ENCODE measurements at places on chromosomes 2 and 18.

DNA sequence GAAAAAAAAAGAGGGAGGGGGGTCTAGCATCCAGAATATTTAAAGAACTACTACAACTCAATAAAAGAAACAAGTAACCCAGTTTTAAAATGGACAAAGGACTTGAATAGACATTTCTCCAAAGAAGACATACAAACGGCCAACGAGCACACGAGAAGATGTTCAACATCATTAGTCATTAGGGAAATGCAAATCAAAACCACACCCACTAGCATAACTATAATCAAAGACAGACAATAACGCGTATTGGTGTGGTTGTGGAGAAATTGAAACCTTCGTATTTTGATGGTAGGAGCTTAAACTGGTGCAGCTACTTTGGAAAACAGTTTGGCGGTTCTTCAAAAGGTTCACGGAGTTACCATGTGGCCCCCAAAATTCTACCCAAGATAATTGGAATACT lies 64.3 kb upstream of the CAB39 start:
- DNase-seq: no peak

- no peak for DNase-seq
Measured at GRCh38 chr18:32446780-32447179, 23.9 kb downstream of the GAREM1 start.

DNA sequence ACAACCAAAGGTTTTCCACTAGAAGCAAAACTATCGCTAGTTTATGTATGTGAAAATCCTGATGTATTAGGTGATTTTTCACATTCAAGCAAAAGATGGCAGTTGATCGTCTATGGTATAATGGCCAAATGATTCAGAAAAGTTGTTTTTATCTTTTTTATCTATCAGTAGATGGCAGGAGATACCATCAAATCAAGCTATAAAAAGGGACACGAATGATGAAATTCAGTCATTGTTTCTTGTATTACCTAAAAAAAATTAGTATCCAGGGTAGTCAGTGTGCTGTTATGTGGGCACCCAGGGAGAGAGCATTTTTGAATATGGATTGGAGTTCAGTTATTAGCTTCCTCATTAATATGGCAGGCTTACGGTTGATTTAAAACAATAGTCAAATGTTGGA lies 22.9 kb upstream of the CAVIN2 start:
- no peak for DNase-seq

GRCh38 chr2:213848631-213849030 lies 562.2 kb upstream of the VWC2L start:
- DNase-seq: no peak

DNA sequence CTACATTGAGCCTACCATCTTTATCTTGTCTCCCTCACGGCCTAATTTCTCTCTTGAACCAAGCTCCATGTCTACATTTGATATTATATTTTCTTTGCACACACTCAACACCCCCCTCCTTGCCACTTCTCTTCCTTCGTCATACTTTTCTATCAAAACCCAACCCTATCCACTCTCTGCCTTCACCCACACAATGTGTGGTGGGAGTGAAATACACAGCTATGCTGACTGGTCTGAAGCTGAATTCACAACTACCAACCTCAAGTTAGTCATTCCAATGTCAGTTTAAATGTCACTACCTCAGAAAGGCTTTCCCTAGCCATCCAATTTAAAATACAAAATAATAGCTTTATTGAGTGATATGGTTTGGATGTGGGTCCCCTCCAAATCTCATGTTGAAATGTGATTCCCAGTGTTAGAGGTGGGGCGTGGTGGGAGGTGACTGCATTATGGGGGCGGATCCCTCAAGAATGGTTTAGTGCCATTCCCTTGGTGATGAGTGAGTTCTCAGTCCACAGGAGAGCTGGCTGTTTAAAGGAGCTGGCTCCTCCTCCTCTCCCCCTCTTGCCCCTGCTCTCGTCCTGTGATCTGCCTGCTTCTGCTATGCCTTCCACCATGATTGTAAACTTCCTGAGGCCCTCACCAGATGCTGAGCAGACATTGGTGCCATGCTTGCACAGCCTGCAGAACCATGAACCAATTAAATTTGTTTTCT lies 112.1 kb downstream of the DTNB start:
- no peak for DNase-seq

GRCh38 chr2:207459990-207460757 lies 69.6 kb upstream of the CREB1 start:
- DNase-seq: no peak

DNA sequence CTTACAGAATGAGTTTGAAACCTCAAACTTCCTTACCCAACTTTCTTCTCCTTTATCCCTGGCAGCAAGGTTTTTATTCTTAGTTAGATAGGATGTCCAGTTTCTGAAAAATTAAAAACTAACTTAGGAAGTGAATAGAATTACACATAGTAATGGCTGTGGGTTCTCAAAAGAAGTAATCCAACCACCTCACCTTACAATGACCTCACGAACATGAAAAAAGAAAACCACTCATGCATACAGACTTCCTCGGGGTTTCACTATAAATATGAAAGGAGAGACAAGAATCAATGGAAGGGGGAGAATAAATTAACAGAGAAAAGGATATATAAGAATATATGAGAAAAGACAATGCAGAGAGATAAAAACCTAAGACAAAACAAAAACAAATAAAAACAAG lies 1044.3 kb upstream of the KLHL29 start:
- no peak for DNase-seq

DNA sequence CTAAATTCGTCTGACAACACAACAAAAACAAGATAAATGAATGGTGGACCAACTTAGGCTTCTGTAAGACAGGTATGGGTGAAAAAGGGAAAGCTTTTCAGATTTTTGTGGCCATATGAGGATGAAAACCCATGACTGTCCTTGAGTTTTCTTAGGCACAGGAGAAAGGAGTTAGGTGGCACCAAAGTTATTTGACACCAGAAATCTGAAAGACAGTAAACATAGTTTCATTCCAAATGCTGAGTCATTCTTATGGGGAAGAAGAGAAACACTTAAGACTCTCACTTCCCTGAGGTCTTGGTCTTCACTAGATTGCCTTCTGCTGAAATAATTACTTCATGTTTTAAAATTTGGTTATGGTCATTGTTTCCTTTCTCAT lies 5.2 kb upstream of the GPD2 start:
- no peak for DNase-seq

- no peak for DNase-seq
Measured at GRCh38 chr2:28801726-28802125, 8.9 kb upstream of the SPDYA start.

- DNase-seq: no peak
Measured at GRCh38 chr2:26608557-26608956, 32.6 kb downstream of the CIB4 start.

- DNase-seq: no peak
Measured at GRCh38 chr18:65146482-65147021, 604.3 kb upstream of the CDH7 start.

- no peak for DNase-seq
Measured at GRCh38 chr2:236844711-236845110, 241.0 kb upstream of the COPS8 start.

GRCh38 chr2:224849264-224849663 lies 133.1 kb upstream of the CCDC195 start:
- no peak for DNase-seq

DNA sequence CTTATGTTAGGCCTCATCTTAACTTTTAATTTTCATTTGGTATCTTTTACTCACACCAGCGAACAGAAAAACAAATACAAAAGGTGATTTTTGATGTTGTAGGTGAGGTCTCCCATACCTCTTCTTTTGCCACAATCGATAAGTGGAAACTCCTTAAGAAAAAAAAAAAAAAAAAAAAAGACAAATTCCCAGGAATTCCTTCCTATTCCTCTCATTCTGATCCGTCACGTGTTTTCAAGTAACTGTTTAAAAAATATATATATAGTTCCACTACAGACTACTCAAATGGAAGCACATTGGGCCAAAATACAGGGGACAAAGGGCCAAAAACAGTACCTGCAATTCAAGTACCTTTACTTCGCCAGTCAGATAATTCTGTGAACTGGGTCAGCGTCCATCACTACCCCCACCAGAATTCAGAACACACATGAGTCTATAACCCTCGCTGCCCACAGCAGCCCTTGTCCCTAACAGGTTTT lies 16.5 kb downstream of the NMUR1 start:
- no peak for DNase-seq

DNA sequence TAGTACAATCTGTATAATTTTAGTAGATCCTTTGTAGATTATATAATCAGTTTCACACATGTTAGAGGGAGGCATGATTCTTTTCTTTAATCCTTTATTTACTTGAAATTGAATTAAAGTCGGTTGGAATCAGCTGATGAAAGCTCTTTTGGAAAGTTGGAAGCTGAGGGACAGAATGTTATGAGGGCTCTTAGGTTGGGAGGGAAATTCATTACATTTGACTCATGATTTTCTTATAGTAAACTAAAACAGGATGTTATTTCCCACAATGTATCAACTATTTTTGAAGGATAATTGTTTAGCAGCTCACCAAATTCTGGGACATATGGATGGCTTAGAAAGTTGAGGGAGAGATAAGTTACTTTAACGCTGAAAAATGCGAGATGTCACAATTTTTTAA lies 52.7 kb upstream of the TMEFF2 start:
- DNase-seq: no peak

GRCh38 chr2:118457951-118458350 lies 369.7 kb downstream of the INSIG2 start:
- DNase-seq: peak; percentile 86

GRCh38 chr2:12047761-12048160 lies 301.3 kb downstream of the LPIN1 start:
- DNase-seq: no peak

GRCh38 chr2:212107989-212108388 lies 430.6 kb downstream of the ERBB4 start:
- DNase-seq: no peak

- DNase-seq: no peak
Measured at GRCh38 chr2:174336501-174337336, 2.0 kb downstream of the SP9 start.

DNA sequence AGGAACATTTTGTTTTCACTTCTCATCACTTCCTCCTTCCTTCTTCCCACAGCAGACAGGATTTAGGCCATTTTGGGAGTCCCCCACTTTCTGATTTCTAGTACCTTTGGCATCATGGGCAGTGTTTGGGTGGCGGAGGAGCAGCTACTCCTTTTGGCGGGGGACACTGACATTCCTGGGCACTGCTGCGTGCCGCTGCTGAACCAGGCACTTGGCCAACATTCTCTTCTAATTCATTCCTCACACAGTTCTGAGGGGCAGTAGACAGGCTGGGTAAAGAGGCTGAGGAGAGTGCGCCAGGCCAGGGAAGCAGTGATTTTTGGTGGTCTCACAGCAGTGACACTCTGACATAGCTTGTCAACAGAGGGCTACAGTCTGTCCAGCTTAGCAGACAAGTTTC lies 270.2 kb downstream of the LOXHD1 start:
- peak; percentile 71 for DNase-seq

DNA sequence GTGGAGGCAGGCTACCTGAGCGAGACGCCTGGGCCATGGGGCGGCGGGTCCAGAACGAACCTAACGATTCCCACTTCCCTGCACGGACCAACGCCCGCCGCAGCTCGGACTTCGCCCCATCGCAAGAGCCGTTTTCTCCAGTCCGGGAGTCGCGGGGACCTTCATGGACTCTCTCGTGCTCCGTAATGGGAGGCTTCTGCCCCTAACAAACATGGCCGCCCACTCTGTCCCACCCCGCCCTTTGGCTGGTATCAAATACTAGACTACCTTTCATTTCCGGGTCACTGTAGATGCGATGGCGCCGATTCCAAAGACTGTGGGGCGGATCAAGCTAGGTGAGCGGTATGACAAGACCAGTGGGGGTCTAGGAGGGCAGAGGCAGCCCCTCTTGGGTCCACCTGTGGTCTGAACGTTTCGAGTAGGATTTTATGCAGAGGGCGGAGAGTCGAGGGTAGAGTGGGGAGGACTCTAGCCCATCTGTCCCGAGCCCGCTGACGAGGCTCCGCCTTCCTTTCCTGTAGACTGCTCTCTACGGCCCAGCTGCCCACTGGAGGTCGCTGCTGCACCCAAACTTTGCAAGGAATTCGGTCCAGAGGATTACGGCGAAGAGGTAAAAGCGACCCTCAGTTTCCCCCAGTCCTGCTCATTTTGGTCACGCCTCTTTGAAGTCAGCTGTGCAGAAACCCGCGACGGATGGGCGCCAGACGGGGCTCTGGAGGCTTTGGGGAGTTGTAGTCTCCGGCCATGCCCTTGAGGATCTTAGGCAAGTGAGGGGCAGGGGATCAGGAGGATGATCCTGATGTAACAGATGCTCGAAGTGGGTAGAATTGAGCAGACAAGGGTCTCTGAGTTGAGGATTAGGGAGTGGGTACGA lies at the start of the genes CCDC142 and TTC31:
Gene CCDC142 (minus strand): TSS at position 198 of the 874 bp plus-strand sequence. CDS start 161 bp downstream, at position 37.
Gene TTC31 (plus strand): TSS at position 281 of the 874 bp plus-strand sequence. CDS start 15 bp downstream, at position 296.
- peak; percentile 97 for DNase-seq

GRCh38 chr2:215313255-215313613 lies 1.4 kb downstream of the ATIC start:
- DNase-seq: no peak

GRCh38 chr18:22067682-22068081 lies 101.7 kb upstream of the GATA6 start:
- DNase-seq: no peak

DNA sequence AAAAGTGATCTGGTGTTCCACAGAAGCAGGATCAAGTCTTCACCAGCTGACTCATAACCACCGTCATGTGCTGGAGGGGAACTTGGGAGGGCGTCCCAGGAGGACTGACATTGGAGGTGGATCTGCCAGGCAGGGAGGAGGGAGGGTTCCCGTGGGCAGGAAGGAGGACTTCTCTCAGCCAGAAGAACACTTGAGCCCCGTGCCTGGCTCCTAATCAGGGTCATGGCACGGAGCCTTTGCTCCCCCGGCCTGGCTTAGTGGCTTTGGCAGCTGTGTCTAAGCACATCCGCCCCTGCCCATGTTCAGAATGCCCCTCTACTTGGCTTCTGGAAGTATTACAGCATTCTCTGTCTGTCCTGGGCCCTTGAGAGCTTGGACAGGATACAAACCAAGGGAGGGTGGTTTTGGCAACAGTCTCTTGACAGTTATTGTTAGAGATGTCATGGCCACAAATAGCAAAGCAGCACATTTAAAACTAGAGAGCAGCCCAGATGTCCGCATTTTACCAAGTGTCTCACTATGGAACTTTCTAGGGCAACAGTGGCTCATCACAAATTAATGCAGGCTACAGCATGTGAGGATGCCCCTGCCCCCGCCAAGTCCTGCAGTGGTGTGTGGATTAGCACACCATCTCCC lies 11.5 kb downstream of the PPP1R7 start:
- DNase-seq: peak; percentile 83

GRCh38 chr2:171247741-171248662 lies 87.3 kb upstream of the TLK1 start:
- no peak for DNase-seq

- DNase-seq: peak; percentile 38
Measured at GRCh38 chr2:131126436-131126835, 21.3 kb downstream of the PLEKHB2 start.

- no peak for DNase-seq
Measured at GRCh38 chr2:171941316-171941699, 19.0 kb downstream of the HAT1 start.

- DNase-seq: no peak
Measured at GRCh38 chr18:46916551-46917107, 678 bp downstream of the PIAS2 start.

GRCh38 chr18:52341608-52342381 lies 1.8 kb downstream of the DCC start:
- peak; percentile 45 for DNase-seq

GRCh38 chr2:45975752-45976517 lies 321.3 kb upstream of the EPAS1 start:
- DNase-seq: no peak

Data from right hindlimb (tissue), 1 donor.